Daoy (cell line): ENCODE measurements at places on chromosomes 1 and 21. TPM values are rescaled to one million over a fixed set of nuclear protein-coding genes. Genes with fewer than 3 reads are reported as not detected.

The TSTD1 gene
- 0.17 TPM in 1 of 2 replicates, not detected in the other for total RNA-seq

The MATN1 gene
- total RNA-seq, result 0.06 TPM in 1 of 2 replicates, not detected in the other

The SLAMF9 gene
- 0.77 TPM in 1 of 2 replicates, not detected in the other for total RNA-seq

DNA sequence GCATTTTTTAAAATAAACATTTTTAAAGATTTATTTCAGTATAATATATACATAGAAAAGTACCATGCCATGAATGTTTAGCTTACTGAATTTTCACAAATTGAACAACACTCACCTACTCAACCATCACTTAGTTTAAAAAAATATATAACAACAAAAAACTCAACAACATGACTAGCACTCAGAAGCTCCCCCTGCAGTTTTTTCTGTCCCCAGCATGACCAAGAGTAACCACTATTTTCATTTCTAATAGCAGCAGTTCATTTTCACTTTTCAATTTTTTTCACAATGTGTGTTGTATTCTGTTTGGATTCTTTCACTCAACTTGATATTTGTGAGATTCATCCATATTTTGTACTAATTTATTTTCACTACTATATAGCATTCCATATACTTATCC lies 162.3 kb upstream of the POGK start:
- DNase-seq, result no peak

GRCh38 chr1:229759586-229759985 lies 133.5 kb downstream of the URB2 start:
- DNase-seq, result no peak

DNA sequence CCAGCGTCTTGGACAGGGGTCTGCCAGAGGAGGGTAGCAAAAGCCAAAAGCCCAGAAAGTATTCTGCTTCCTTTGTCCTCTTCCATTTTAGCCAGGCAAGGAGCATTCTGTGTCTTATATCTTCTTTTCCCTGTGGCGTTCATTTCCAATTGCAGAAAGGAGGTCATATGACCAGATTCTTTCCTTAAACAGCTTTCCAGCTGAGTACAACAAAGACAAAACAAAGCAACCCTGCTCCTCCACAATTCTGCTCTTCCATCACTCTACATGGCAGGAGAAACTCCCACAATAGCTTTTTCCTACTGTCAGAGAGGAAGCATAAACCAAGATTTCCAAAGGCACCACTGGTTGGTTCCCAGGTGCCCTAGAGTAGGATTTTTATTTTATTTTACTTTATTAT lies 19.7 kb downstream of the ENSA start:
- no peak for DNase-seq

DNA sequence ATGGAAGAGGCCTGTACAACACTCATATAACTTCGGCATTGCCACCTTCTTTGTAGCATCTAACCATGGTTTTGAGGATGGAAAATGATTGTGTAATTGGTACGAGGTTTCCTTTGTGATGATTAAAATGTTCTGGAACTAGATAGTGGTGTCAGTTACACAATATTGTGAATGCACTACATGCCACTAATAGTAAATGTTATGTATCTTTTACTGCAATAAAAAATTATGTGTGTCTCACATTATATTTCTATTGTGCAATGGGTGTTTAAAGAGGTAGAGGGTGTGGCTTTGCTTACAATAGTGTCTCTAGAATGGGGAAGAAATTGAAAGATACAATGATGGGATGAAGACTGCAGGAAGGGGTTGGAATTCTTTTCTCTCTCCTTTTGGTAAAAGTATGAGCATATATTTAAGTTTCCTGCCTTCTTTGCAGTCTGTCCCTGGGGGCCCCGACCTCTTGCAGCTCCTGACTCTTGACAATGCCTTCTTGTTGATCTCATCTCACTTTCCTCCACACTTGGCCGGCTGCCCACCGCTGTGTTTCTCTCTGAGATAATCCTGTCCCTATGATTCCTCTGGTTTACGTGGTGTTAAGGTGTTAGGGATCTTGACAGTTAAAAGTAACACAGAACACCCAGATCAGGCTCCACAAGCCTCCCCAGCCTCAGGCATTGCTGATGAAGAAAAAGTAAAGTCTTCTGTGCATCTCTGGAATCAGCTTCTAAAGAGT lies 39.3 kb downstream of the MTARC1 start:
- no peak for DNase-seq

DNA sequence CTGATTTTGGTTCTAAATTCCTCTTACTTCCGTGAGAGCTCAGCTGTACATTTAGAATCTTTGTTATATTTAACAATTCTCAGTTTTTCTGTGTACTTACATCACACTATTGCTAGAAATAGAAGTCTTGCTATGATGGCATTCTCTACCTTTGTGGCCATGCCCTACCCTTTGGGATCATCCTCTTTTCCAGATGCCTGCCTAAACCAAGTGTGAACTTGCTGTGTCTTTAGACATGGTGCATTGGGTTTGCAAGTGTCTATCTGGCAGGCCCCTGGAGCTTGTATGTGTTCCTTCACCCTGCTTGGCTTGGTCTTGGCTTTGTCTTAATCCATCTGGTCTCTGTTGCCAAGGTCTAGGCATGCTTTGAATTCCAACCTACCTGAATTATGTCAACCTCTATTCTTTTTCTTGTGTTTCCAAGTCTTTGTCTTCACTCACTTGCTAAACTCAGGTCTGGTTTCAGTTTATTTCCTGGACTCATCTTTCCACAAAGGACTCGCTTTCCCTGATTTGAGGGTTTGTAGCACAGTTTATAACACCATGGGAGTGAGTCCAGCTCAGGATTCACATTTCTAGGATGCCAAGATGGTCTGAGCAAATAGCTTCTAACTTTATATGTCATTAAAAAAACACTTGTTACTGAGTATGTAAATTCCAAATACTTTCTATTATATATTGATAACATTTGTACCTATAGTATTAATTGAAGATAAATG lies 20.6 kb upstream of the APOBEC4 start:
- DNase-seq, result no peak

- peak; percentile 29 for DNase-seq
These were observed 14.9 kb upstream of the MACF1 start for GRCh38 chr1:39189592-39190041.

- peak; percentile 36 for DNase-seq
These were observed 17.9 kb downstream of the SLC9A1 start for GRCh38 chr1:27136998-27137542.

DNA sequence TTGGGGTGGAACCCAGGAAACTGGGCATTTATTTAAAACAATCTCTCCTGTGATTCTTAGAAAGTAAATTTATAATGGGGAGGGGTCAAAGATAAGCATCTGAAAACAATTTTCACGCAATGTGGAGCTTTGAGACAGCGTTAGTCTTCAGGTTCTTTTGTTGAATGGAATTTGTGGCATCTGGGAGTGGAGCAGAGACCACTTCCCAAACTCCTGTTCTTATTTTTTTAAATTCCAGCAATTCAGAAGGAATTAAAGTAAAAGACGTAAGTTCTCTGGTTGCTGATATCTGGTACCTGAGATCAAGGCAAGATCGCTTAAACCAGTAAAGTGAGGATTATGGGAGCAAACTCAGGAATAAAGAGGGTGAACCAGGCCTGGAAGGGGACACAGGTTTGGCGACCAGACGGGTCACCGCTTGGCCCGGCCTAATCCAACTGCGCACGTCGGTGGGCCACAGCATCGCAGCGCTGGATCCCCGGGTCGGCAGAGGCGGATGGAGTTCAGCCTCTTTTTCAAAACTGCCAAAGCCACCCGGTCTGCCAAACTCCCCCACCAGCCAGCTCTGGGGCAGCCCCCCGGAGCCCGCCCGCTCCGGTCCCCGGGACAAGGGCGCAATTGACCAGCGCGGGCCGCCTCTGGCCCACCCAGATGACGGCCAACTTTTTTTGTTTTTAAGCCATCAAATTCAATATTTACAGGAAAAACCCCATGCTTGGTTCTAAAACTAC lies 754 bp upstream of the PDPN start:
- no peak for DNase-seq
